AG09309 (cell line): ENCODE measurements at places on chromosomes 11 and 22.

DNA sequence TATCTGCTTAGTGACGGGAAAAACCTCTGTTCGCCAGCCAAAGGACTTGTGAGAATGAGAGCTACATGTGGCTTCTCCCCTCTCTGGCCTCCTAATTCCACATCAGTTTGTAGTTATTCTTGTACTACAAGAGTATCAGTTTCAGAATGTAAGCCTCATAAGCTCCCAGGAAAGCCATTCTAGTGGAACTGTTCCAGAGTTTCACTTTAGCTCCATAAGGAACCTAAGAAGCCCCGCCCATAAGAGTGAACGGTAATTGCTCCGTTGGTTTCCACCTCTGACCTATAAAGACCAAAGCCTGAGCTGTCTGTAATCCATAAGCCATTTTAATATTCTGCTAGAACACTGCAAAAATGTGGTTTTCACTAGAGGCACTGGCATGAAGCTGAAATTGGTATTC, 53.0 kb downstream of the SIK3 start:
- no peak for DNase-seq

GRCh38 chr11:111918390-111919256, at the start of gene C11orf52:
TSS of gene C11orf52 (plus strand) at chr11:111918913. CDS start at chr11:111918973, 60 bp downstream.
- no peak for DNase-seq

DNA sequence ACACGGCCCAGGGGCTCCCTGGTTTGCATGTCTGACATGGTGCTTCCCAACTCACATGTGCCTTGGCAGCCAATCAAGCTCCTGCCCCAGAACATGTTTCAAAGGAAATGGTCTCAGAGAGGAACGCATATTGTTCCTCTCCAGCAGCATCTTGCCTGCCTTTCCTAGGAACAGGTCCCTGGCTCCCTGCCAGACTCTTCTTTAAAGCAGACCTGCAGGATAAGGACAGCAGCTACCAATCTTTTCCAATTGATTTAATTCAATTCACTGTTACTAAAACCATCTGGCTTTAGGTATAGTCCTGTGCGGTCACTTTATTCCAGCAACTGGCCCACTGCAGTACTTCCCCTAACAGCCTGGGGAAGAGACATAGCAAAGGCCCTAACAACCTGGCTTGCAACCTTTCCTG, 79.9 kb downstream of the AMBRA1 start:
- no peak for DNase-seq

- DNase-seq: no peak
Observed at GRCh38 chr22:39134366-39135091, 18.0 kb downstream of the CBX7 start.

- no peak for DNase-seq
Observed at GRCh38 chr22:39808081-39808480, 85.5 kb downstream of the ENTHD1 start.
